Nephron progenitor cell (in vitro differentiated cells): ENCODE measurements at places on chromosomes 16 and 17.

DNA sequence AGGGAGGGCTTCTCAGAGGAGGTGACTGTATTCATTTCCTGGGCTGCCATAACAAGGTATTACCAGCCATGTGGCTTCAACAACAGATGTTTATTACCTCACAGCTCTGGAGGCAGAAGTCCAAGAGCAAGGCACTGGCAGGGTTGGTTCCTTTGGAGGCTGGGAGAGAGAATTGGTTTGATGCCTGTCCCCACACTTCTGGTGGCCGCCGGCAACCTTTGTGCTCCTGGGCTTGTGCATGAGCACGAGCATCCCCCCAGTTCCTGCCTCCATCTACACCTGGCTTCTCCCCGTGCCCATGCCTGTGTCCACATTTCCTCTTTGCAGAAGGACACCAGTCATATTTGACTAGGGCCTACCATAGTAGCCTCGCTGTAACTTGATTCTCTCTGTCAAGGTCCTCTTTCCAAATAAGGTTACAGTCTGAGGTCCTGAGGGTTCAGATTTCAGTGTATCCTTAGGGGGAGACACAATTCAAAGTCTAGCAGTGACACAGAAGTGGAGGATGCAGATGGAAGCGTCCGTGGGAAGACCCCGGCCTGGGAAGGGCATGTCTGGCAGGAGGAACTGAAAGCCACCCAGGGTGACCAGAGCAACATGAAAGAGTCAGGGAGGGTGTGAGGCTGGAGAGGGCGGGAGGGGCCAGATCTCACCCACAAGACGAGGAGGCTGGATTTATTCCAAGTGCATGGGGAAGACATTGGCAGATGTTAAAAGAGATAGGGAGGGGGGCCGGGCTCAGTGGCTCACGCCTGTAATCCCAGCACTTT lies 188.2 kb upstream of the HSBP1 start:
- DNase-seq, result peak; percentile 20

DNA sequence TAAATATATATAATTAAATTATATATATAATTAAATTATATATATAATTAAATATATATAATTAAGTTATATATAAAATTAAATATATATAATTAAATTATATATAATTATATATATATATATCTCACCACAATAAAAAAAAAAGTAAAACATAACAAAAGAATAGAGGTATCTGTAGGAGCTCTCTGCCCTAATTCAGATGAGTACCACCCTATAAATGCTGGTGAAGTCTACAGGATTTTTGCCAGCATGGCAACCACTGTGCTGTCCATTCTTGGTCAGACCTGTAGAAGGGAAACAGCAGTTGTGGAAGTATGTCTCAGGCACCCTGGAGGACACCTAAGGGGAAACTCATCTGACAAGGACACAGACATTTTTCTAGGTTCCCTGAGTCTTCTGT lies 259.7 kb downstream of the PRKCA start:
- DNase-seq, result no peak

DNA sequence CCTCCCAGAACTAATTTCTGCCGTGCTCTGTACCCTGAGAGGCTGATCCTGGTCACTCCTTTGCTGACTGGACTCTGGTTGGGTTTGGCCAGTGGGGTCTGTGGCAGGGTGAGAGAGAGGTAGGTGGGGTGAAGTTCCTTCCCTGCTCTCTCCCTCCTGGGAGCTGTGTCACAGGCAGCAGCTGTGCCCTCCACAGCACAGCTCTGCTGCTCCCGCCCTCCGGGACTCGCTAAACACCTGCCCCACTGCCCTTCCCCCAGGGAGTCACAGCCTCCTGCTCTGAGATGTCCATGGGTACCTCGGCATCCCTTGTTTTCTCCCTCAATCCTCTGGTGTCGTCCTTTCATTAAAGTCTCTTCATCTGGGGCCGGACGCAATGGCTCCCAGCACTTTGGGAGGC lies 66.4 kb downstream of the SRCIN1 start:
- no peak for DNase-seq

DNA sequence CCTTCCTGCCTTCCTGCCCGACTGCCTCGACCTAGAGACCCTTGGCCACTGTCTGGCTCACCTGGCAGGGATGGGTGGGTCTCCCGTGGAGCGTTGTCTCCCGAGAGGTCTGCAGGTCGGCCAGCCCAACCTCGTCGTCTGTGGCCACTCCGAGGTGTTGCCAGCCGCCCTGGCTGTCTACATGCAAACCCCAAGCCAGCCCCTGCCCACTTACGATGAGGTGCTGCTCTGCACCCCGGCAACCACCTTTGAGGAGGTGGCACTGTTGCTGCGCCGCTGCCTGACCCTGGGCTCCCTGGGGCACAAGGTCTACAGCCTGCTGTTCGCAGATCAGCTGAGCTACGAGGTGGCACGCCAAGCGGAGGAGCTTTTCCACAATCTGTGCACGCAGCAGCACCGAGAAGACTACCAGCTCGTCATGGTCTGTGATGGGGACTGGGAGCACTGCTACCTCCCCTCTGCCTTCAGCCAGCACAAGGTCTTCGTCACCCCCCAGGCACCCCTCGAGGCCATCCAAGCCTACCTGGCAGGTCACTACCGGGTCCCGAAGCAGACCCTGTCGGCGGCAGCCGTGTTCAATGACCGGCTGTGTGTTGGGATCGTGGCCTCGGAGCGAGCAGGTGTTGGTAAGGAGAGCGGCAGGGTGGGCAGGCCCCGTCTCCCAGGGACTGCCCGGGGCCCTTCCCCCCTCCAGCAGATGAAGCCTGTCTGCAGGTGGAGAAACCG lies 75.1 kb upstream of the ENDOV start:
- no peak for DNase-seq

- no peak for DNase-seq
Measured at GRCh38 chr16:89823087-89823823, 5.0 kb upstream of the SPIRE2 start.

DNA sequence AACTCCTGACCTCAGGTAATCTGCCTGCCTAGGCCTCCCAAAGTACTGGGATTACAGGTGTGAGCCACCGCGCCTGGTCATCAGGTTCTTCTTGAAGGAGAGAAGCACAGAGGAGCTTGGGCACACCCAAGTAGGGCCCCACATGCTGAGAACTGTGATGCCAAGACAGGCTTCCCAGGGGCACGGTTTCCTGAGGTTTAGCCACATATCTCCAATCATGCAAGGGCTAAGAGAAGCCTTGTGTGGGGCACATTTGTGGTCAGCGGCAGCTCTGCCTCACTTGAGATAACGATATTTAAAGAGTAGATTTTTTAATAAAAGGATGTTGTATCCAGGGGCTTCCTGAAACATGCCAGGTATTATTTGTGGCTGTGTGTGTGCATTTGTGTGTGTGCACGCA lies 46.9 kb downstream of the CUEDC1 start:
- no peak for DNase-seq

GRCh38 chr17:61378658-61379456 lies 20.8 kb upstream of the TBX2 start:
- no peak for DNase-seq

GRCh38 chr17:28081467-28081866 lies 39.0 kb downstream of the NLK start:
- no peak for DNase-seq
